ENCODE measurements at places on chromosomes 7 and 10. TPM values are rescaled to one million over a fixed set of nuclear protein-coding genes. Genes with fewer than 3 reads are reported as not detected.

Gene ITGB8
- total RNA-seq: 15.6 TPM

Gene MBL2
- not detected for total RNA-seq

Gene AUTS2
- 122 TPM for total RNA-seq

DNA sequence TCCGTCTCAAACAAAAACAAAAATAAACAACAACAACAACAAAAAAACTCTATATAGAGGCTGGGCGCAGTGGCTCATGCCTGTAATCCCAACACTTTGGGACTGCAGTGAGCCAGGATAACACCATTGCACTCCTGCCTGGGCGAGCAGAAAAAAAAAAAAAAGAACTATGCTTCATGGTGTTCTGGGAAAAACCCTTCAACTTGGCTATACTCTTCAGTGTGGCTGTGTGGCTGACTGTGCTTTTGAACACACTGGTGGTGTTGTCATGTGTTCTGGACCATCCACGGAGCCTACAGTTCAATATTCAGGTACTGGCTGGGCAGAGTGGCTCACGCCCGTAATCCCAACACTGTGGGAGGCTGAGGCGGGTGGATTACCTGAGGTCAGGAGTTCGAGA is 26.5 kb downstream of the SNX8 start:
- H3K27me3 ChIP-seq: no peaks in the 10 kb centered on the region
- no peak overlapping the region for H3K4me3 ChIP-seq
- no peak overlapping the region for H3K27ac ChIP-seq
- peaks cover 6% of the 10 kb centered on the region for H3K36me3 ChIP-seq
- no peak for DNase-seq

GRCh38 chr10:32109603-32110002 is 53.4 kb upstream of the KIF5B start:
- H3K36me3 ChIP-seq: no peaks in the 10 kb centered on the region
- no peaks in the 10 kb centered on the region for H3K4me1 ChIP-seq
- no peaks in the 10 kb centered on the region for H3K27me3 ChIP-seq
- no peak overlapping the region for H3K27ac ChIP-seq
- H3K4me3 ChIP-seq: no peak overlapping the region
- DNase-seq: no peak

- H3K4me3 ChIP-seq: no peak overlapping the region
- no peak overlapping the region for H3K27ac ChIP-seq
- H3K4me1 ChIP-seq: peaks cover 14% of the 10 kb centered on the region
- H3K27me3 ChIP-seq: peaks cover 94% of the 10 kb centered on the region
Measured at GRCh38 chr10:100659361-100660098, 85.9 kb upstream of the PAX2 start.

- no peaks in the 10 kb centered on the region for H3K36me3 ChIP-seq
- no peak overlapping the region for H3K27ac ChIP-seq
- no peak overlapping the region for H3K4me3 ChIP-seq
- peaks cover 82% of the 10 kb centered on the region for H3K27me3 ChIP-seq
- DNase-seq: no peak
- H3K4me1 ChIP-seq: peaks cover 23% of the 10 kb centered on the region
Measured at GRCh38 chr10:101075775-101076174, 14.0 kb downstream of the KAZALD1 start.

DNA sequence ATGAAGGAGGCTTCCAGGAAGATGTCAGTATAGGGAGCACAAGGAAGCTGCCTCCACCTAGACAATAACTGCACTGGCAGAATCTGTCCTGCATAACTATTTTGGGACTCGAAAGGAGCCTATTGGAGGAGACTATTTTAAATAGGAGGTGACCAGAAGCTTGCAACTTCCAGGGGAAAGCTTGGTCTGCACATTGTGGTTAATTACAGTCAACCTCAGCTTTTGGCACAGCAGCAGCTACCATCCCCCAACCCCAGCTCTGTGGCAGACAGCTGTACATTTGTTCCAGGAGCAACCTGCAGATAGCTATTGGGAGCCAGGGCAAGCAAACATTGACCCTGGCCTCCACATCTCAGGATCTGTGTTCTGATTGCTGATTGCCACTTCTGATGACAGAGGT is 46.3 kb upstream of the NANOS1 start:
- no peak for DNase-seq
- no peaks in the 10 kb centered on the region for H3K4me1 ChIP-seq
- peaks cover 8% of the 10 kb centered on the region for H3K36me3 ChIP-seq
- no peak overlapping the region for H3K4me3 ChIP-seq

- H3K27me3 ChIP-seq: no peaks in the 10 kb centered on the region
- H3K4me1 ChIP-seq: peaks cover 10% of the 10 kb centered on the region
Measured at GRCh38 chr10:59382831-59383295, 20.5 kb upstream of the FAM13C start.

DNA sequence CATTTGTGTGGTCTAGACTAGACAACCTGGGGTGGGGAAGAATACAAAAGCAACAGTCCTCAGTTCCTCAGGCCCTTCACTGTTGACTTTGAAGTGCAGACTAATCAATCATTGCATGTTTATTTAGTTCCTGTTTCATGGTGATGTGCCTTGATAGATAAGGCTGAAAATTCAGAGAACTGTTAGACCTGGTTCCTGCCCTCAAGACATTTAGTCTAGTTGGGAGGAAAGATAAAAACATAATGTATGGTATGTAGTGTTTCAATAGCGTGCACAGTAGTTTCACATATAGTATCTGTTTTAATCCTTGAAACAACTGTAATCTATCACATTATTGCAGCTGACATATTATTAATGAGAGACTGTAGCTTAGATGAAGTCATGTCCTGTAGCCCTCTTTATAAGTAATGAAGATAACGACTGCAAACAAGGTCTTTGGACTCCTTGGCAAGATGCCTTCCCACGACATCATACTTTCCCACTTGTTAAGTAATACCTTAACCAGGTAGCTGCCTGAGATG is 124.0 kb downstream of the CELF2 start:
- H3K4me3 ChIP-seq: no peak overlapping the region
- DNase-seq: no peak
- H3K36me3 ChIP-seq: no peaks in the 10 kb centered on the region
- H3K27me3 ChIP-seq: peaks cover 11% of the 10 kb centered on the region
- peaks cover 51% of the 10 kb centered on the region for H3K4me1 ChIP-seq
- H3K27ac ChIP-seq: peak overlapping the region; percentile 70

- no peak overlapping the region for H3K4me3 ChIP-seq
- peaks cover 32% of the 10 kb centered on the region for H3K36me3 ChIP-seq
- no peaks in the 10 kb centered on the region for H3K4me1 ChIP-seq
- H3K27me3 ChIP-seq: no peaks in the 10 kb centered on the region
Measured at GRCh38 chr10:97259119-97259518, 33.3 kb downstream of the ARHGAP19 start.

DNA sequence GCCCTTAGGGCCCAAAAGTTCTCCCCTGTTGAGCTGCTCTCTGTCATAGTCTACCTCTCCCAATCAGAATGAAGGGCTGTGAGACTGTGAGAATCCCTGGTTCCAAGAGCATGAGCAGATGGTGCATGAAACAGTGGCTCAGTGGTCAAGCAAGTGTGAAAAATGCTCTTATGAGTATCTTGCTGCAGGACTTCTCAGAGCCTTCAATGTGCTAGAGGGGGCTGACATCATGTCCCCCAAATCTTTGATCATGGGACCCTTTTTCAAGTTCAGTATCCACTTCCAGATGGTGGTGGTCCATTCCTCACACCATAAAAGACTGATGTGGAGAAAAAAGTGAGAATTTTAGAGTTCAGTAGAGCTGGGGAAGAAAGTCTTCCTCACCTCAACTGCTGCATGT is 265.3 kb upstream of the HABP2 start:
- no peaks in the 10 kb centered on the region for H3K36me3 ChIP-seq
- H3K27me3 ChIP-seq: no peaks in the 10 kb centered on the region
- no peak overlapping the region for H3K4me3 ChIP-seq

GRCh38 chr7:82335927-82336326 is 107.7 kb downstream of the CACNA2D1 start:
- H3K36me3 ChIP-seq: no peaks in the 10 kb centered on the region
- peaks cover 8% of the 10 kb centered on the region for H3K4me1 ChIP-seq
- no peaks in the 10 kb centered on the region for H3K27me3 ChIP-seq

GRCh38 chr7:101468546-101469275 is 106.0 kb downstream of the COL26A1 start:
- H3K36me3 ChIP-seq: peaks cover 3% of the 10 kb centered on the region
- no peaks in the 10 kb centered on the region for H3K27me3 ChIP-seq
- DNase-seq: no peak
- H3K27ac ChIP-seq: peak overlapping the region; percentile 51
- no peak overlapping the region for H3K4me3 ChIP-seq

- DNase-seq: no peak
- H3K27me3 ChIP-seq: no peaks in the 10 kb centered on the region
Measured at GRCh38 chr7:116834815-116835504, 27.4 kb upstream of the CAPZA2 start.

- H3K27ac ChIP-seq: peak overlapping the region; percentile 45
- peaks cover 20% of the 10 kb centered on the region for H3K4me1 ChIP-seq
- no peak overlapping the region for H3K4me3 ChIP-seq
- H3K36me3 ChIP-seq: no peaks in the 10 kb centered on the region
Measured at GRCh38 chr7:4700577-4701235, 18.6 kb downstream of the FOXK1 start.

DNA sequence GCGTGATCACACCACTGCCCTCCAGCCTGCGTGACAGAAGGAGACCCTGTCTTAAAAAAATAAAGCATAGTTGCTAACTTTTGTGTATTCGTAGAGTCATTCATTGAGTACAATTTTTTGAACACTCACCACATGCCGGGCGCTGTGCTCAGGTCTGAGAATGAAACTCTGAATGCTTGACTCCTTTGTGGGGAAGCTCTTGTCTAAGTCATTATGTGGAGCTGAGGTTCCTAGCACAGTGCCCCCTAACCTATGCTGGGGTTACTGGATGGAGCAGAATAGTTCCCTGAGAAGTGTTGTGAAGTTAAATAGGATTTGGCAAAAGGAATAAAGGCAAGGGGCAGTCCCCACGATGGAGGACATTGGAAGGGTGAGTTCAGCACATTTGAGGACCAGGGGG is 123.3 kb downstream of the CELF2 start:
- H3K36me3 ChIP-seq: no peaks in the 10 kb centered on the region
- no peak for DNase-seq
- H3K4me1 ChIP-seq: peaks cover 47% of the 10 kb centered on the region
- no peak overlapping the region for H3K4me3 ChIP-seq
- H3K27me3 ChIP-seq: peaks cover 11% of the 10 kb centered on the region
- H3K27ac ChIP-seq: peak overlapping the region; percentile 70

GRCh38 chr7:124183649-124184048 is 150.8 kb upstream of the TMEM229A start:
- H3K27ac ChIP-seq: no peak overlapping the region
- no peak overlapping the region for H3K4me3 ChIP-seq
- no peaks in the 10 kb centered on the region for H3K4me1 ChIP-seq

GRCh38 chr7:112255388-112255720 is 48.9 kb downstream of the ZNF277 start:
- H3K4me1 ChIP-seq: peaks cover 10% of the 10 kb centered on the region
- no peak for DNase-seq
- no peaks in the 10 kb centered on the region for H3K36me3 ChIP-seq
- H3K27ac ChIP-seq: no peak overlapping the region
- peaks cover 10% of the 10 kb centered on the region for H3K27me3 ChIP-seq
- no peak overlapping the region for H3K4me3 ChIP-seq

DNA sequence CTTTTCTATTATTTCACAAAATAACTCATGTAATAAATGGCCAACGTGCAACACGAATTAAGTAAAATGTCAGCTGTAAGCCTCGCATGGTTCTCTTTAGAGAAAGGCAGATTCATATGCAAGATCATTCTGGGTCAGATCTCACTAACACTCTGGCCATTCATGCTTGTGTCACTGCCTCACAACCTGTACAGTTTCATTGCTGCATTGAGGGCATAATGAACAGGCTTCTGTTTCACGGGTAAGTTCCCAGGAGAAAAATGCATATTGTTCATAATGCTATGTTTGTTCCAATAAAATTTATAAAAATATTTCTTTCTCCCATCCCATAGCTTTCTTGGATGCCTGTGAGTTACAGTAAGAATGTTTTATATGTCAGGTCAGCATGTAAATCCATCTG is 734.0 kb upstream of the ANKRD30A start:
- H3K4me3 ChIP-seq: no peak overlapping the region
- no peaks in the 10 kb centered on the region for H3K4me1 ChIP-seq
- no peaks in the 10 kb centered on the region for H3K27me3 ChIP-seq
- no peaks in the 10 kb centered on the region for H3K36me3 ChIP-seq
- no peak for DNase-seq

GRCh38 chr10:117718986-117719920 is 176.7 kb downstream of the EMX2 start:
- no peak overlapping the region for H3K4me3 ChIP-seq
- H3K27ac ChIP-seq: no peak overlapping the region
- H3K27me3 ChIP-seq: peaks cover 7% of the 10 kb centered on the region
- no peaks in the 10 kb centered on the region for H3K36me3 ChIP-seq
- no peak for DNase-seq

- H3K4me3 ChIP-seq: no peak overlapping the region
- peaks cover 4% of the 10 kb centered on the region for H3K36me3 ChIP-seq
- no peak for DNase-seq
- no peak overlapping the region for H3K27ac ChIP-seq
- H3K4me1 ChIP-seq: no peaks in the 10 kb centered on the region
- H3K27me3 ChIP-seq: no peaks in the 10 kb centered on the region
Measured at GRCh38 chr10:127135844-127136577, 60.4 kb downstream of the INSYN2A start.

DNA sequence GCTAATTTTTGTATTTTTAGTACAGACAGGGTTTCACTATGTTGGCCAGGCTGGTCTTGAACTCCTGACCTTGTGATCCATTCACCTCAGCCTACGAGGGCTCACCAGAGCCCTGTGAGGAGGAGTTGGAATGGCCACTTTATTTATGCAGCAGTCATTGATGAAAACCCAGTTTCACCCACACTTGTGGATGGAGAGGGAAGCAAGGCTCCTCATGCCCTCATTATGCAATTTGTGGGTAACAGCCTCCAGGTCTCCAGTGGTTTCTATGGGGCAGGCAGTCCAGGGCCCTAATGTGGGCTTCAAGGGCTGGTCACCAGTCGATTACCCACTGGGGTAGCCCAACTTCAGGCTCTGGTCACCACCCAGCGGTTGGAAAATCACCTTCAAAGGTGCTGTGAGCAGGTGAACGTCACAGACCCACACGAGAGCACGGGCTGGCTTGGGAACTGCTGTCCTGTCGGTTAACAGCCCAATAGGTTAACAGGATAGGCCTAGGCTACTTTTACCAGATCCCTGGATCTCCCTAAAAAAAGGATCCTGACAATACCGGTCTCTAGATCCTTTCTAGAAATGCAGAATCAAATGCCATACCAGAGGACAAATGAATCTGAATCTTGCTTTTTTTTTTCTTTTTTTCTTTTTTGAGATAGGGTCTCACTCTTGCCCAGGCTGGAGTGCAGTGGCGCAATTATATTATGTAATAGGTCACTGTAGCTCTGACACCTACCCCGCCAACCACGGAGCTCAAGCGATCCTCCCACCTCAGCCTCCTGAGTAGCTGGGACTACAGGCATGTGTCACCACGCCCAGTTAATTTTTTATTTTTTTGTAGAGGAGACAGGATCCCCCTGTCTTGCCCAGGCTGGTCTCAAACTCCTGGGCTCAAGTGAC is 97.8 kb downstream of the SLC37A3 start:
- no peaks in the 10 kb centered on the region for H3K27me3 ChIP-seq
- H3K4me1 ChIP-seq: no peaks in the 10 kb centered on the region
- DNase-seq: no peak
- no peaks in the 10 kb centered on the region for H3K36me3 ChIP-seq

- no peak overlapping the region for H3K27ac ChIP-seq
- no peaks in the 10 kb centered on the region for H3K27me3 ChIP-seq
- peaks cover 24% of the 10 kb centered on the region for H3K4me1 ChIP-seq
- no peak overlapping the region for H3K4me3 ChIP-seq
- H3K36me3 ChIP-seq: no peaks in the 10 kb centered on the region
- DNase-seq: no peak
Measured at GRCh38 chr7:112138325-112138852, 67.8 kb downstream of the DOCK4 start.

Measured in mesothelial cell of epicardium (in vitro differentiated cells).